Fibroblast of skin of abdomen (primary cell): ENCODE measurements at places on chromosomes 13 and 19.

GRCh38 chr13:107124129-107124718 is 556.3 kb upstream of the ARGLU1 start:
- DNase-seq: peak; percentile 19

GRCh38 chr13:30415430-30416030 is 6.8 kb upstream of the UBE2L5 start:
- peak; percentile 39 for DNase-seq

DNA sequence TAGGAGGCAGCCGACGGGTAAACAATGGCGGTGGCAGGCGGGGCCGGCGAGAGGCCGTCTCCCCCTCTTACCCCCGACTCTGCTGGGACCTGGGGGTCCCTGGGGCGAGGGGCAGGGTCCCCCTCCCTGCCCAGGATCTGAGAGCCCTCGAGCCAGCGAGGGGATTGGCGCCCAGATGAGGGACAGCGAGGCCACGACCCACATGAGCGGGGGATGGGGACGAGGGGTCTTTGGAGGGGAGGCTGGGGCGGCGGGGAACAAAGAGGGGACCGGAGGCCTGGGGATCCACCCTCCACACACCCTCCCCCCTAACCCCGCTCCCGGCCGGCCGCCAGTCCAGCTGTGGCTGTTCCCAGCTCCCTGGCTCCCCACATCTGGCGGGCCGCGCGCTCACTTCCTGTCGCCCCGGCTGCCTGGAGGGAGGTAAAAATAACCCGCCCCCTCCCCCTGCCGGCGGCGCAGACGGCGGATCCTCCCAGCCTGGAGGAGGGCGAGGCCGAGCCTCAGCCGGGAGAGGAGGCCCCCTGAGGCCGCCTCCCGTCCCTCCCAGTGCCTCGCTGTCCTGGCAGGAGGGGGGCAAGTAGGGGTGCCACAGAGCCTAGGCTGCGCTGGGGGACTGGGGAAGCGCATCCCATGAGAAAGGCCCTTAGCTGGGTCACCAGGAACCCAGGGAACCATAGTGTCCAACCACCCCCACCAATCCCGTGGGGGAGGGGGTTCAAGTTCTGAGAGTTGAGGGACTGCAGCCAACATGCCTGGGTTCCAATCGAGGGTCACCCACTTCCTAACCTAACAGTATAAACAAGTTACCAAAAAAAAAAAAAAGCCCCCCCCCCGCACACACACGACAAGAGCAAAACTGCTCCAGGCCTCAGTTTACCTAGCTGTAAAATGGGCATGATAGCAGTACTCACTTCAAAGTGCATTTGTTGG is 29.3 kb upstream of the NANOS3 start:
- DNase-seq: peak; percentile 95

DNA sequence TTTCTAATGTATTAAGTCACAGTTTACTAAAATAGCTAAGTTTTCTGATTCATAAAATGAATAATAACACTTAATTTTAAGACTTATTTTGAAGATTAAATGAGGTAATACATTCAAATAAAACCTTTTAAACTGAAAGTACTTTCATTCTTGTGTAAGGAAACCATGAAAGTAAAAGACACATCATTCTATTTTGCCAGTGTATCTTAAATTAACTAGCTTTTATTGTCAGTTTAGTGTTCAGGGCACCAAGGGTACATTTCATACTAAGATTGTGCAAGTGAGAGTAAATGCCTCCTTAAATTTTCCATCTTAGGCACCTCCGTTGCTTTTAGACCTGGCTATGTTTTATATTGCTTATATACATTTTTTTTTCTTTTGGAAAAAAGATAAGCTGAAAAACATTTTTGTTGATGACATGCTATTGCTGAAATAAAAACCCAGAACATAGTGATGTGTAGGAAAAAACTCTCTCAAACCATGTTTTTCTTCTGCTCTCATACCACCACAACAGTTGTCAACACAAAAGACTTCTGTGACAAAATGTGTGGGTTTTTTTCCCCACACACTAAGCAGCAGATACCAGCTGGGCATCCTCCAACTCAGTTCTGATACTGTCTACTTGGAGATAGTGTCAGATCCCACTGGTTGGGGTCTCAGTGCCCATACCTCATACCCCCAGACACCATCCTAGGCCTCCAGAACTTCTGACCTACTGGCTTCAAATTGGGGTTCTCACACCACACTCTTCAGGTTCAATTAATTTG is 30.7 kb upstream of the LPAR6 start:
- DNase-seq: no peak

GRCh38 chr19:47895165-47895782 is 9.2 kb upstream of the SULT2A1 start:
- no peak for DNase-seq

- DNase-seq: no peak
These were observed 140.3 kb upstream of the SOX1 start for GRCh38 chr13:111926501-111927180.

DNA sequence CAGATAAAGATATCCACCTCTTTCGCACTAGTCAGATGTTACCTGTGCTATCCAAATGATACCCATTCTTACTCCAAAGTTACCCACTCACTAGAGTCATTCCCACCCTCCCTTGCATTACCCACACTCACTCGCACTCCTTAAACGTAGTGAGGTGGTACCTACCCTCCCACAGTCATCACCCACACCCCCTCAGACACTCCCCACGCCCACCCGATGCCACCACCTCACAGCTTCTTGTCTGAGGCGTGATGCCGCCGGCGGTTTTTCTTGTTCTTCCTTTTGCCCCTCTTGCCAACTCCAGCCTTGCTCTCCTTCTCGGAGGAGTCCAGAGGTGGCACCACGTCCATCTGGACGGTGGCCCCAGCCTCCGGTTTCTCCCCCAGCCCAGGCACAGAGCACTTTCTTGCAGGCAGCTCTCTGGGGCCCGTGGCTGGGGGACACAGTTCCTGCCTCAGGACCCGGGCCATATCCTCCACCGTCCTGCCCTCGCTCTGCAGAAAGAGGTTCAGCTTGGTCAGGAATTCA is 1.2 kb downstream of the PNMA8C start:
- DNase-seq: no peak

- DNase-seq: peak; percentile 89
These were observed 431.4 kb downstream of the TBC1D4 start for GRCh38 chr13:75050419-75051046.

DNA sequence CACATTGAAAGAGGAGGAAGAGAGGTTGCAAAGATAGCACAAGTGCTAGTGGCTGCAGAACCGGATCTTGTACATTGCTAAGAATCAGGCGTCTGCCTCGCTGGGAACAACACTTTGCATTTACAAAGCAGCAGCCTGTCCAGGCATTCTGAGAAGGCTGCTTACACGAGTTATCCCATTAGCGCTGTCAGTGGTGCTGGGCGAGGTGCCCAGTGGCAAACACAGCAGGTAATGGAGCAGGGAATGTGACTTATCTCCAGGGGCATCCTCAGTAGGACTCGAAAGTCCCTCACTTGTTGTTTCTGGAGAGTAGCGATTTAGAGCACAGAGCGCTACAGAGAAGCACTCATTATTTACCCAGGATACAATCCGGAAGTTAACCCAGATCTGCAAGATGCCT is 209.6 kb downstream of the OLFM4 start:
- DNase-seq: no peak

DNA sequence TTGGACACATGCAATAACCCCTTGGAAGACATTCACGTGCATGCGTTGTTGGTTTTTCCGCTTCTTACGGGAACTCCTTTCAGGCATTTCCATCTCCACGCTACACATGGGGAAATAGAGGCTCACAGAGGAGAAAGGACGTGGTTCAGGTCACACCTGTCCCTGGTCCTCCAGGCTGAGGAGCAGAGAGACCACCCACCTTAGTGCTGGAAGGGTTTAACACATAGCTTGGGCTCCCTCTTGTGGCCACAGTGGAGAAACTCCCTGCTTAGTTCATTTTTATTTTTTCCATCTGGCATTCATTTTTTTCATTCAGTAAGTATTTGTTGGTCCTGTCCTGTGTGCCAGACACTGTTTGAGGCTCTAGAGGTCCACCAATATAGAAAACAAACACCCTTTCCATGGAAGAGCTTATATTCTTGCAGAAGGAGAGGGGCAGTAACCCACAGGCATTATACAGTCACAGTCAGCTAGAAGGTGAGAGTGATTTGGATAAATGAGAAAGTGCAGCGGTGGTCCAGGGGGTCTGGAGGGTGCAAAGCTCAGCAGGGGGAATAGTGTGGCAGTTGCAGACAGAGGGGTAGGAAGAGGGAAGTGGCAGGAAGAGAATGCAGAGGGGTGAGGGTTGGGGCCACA is 24.2 kb upstream of the TTYH1 start:
- peak; percentile 48 for DNase-seq

GRCh38 chr13:39038569-39039030 is 344 bp downstream of the NHLRC3 start:
- DNase-seq: peak; percentile 5

DNA sequence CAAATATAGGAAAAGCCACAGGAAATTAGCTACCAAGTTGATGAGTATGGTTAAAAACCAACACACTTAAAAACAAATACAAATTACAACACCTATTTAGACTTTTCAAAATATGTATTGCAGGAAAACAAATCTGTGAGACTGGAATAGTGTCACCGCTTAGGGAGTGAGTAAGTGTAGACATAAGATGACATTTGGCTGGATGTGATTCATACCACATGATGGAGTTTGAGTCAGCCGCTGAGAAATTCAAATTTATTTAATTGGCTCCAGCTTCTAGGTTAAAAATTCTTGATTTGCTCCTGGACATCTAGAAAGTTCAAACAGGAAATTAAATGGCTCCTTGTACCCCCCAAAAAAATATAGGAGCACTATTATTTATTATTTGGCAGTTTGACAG is 531.7 kb downstream of the SLITRK1 start:
- DNase-seq: peak; percentile 54

- no peak for DNase-seq
These were observed 488.0 kb upstream of the ATXN8OS start for GRCh38 chr13:69619651-69620050.

- DNase-seq: no peak
These were observed 274.1 kb downstream of the COG6 start for GRCh38 chr13:39929583-39929982.

- no peak for DNase-seq
These were observed 3.2 kb upstream of the PROZ start for GRCh38 chr13:113155201-113155600.

GRCh38 chr19:10977742-10978092 is 16.9 kb downstream of the SMARCA4 start:
- DNase-seq: no peak

- DNase-seq: no peak
These were observed 1.4 kb upstream of the MEGF8 start for GRCh38 chr19:42323852-42324654.

DNA sequence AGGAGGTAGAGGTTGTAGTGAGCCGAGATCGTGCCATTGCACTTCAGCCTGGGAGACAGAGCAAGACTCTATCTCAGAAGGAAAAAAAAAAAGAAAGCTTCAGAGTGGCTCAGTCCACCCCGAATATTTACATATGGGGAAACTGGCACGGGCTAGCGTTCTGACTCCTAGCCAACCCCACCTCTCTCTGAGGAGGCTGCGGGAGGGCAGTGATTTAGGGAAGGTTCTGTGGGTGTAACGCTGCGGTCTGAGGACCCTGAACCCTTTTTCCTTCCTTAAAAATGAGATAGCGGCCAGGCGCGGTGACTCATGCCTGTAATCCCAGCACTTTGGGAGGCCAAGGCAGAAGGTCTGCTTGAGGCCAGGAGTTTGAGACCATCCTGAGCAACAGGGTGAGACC is 5.0 kb downstream of the LRRC25 start:
- DNase-seq: no peak

DNA sequence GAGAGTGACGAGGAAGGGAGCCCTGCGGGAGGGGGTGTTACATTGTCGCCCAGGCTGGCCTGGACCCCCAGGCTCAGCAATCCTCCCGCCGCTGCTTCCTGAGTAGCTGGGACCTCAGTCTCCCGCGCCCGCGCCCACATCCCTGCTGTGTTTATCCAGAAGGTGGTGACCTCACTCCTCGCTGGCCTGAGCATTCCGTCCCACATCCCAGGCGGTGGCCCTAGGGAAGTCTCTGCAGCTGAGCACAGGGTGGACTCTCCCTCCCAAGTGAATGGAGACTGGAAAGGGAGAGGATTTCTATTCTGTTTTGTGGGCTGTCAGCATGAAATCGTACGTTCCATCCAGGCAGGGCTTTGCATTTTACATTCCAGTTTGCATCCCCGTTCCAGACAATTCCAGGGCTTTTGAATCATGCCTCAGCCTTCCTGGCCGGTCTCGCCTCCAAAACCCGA is 401 bp upstream of the ZNF765 start:
- DNase-seq: no peak

DNA sequence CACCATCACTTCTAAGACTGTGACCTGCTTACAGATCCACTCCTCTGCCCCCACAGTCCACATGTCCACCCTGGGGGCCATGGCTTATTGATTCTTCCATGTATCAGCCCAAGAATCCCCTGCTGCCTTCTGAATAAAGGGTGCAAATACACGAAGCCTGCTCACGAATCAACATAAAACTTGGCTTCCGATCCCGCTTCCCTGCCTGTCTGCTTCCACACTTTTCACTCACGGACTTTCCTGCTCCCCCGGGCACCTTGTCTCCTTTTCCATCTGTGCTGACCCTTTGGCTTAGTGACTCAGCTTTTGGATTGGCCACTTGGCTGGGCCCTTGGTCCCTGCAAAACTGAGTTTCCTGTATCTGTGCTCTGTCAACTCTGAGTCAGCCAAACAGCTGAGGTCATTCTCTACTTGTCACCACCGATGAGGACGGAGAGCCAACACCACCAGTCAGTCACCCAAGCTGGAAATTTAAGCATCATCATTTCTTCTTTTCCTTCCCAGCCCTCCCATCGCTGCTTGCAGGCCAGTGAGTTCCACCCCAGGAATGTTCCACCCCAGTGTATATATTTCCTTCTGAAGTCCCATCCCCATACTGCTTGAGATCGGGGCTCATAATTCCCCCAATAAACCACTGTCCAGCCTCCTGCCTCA is 11.4 kb upstream of the USP12 start:
- peak; percentile 76 for DNase-seq

GRCh38 chr13:99103536-99103935 is 97.1 kb upstream of the UBAC2 start:
- DNase-seq: peak; percentile 52

GRCh38 chr13:111958612-111959395 is 108.1 kb upstream of the SOX1 start:
- no peak for DNase-seq

DNA sequence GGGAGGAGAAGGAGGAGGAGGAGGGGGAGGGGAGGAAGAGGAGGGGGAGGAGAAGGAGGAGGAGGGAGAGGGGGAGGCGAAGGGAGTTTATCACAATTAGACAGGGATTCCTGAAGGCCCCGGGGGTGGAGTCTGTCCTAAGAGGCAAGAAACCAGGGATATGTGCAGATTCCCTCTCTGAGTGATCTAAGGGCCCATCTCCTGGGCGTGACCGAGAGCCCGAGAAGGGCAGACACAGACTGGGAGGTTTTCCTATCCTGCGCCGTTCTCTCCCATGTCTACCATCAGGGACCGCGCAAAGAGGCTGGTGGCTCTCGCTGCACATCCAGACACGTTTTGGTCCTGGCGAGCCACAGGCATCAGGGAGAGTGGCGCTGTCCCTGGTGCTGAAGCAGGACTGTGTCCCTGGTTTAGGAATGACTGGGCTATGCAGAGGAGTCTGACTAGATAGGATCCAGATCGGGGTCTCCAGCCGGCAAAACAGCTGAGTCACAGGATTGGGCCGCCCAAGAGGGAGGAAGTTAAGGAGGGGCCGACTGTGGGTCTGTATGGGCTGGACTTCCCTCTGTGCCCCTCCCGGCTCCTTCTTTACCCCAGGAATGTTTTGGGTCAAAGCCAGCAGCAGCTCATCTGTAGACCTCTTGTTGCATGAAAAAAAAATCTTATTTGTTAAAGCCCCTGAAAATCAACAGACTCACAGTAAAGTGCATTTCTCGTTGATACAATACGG is 17.9 kb upstream of the ZNF175 start:
- DNase-seq: peak; percentile 58
